ENCODE measurements at places on chromosomes 3 and 15. TPM values are rescaled to one million over a fixed set of nuclear protein-coding genes. Genes with fewer than 3 reads are reported as not detected.

PSTPIP1 gene
- total RNA-seq, result 0.25 TPM

FBXO40 gene
- total RNA-seq, result not detected

PRC1 gene
- total RNA-seq, result 13.2 TPM

HDAC11 gene
- 7.0 TPM for total RNA-seq

ENTPD3 gene
- under 0.01 TPM for total RNA-seq

BMF gene
- 4.1 TPM for total RNA-seq

FBXL22 gene
- 0.63 TPM for total RNA-seq

IMPG2 gene
- 0.16 TPM for total RNA-seq

DZIP1L gene
- 16.9 TPM for total RNA-seq

CFAP92 gene
- total RNA-seq, result not detected

GUCA1C gene
- 1.3 TPM for total RNA-seq

OIP5 gene
- total RNA-seq, result 27.9 TPM

ADAMTS7 gene
- 56.5 TPM for total RNA-seq
